Left ventricle myocardium inferior (tissue), 1 donor: ENCODE measurements at places on chromosomes 12 and 14.

- no peak overlapping the region for H3K4me3 ChIP-seq
- H3K4me1 ChIP-seq: no peaks in the 10 kb centered on the region
- H3K27me3 ChIP-seq: no peaks in the 10 kb centered on the region
- H3K27ac ChIP-seq: no peak overlapping the region
Observed at GRCh38 chr14:61677479-61677878, 17.8 kb upstream of the HIF1A start.

DNA sequence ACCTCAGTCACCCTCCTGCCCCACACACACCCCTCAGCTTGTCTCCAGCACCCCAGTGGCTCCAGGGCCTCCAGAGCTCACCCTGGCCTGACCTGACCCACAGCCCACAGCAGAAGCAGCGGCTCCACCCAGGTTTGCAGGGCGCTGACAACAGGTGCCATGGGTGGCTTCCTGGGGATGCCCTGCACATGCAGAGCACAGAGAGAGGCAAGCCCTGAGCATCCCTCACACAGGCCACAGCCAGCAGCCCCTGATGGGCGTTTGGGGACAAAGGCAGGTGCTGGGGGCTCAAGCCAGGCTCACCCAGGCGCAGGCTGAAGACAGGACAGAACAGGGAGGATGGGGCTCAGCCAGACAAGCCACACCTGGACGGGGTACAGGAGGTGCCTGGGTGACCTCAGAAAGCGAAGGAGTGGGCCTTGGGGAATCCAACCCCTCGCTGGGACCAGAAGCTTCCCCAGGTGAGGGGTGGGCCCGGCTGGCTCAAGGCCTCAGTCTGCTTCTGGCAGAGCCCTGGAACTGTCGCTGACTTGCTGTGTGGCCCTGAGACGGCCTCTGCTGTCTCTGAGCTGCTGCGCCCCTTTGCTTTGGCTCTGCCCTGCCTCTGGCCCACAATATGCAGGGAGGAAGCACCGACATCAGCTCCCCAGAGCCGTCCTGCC lies 10.6 kb downstream of the ARL6IP4 start:
- peaks cover 71% of the 10 kb centered on the region for H3K36me3 ChIP-seq
- no peak overlapping the region for H3K4me3 ChIP-seq
- H3K27ac ChIP-seq: no peak overlapping the region
- H3K27me3 ChIP-seq: no peaks in the 10 kb centered on the region
- H3K4me1 ChIP-seq: peaks cover 12% of the 10 kb centered on the region

DNA sequence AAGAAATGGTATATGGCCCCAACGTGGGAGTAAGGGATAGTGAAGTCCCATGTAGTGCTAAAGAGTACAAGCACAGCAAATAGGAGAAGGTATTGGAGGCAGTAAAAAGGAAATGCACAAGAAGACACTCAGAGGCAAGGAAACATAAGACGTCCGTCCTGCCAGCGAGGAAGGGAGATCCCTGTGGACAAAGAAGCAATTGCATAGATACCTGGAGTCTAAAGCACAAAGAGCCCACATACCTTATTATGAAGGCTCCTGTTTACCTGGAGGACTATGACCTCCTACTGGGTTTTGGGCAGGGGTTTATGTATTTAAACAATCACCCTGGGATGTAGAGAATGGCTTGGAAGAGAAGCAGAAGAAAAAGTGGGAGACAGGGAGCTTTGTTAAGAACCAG lies 341.2 kb upstream of the DCN start:
- no peaks in the 10 kb centered on the region for H3K27me3 ChIP-seq
- no peak overlapping the region for H3K4me3 ChIP-seq
- H3K4me1 ChIP-seq: no peaks in the 10 kb centered on the region
- DNase-seq: no peak
- H3K27ac ChIP-seq: no peak overlapping the region
- no peaks in the 10 kb centered on the region for H3K36me3 ChIP-seq

- no peaks in the 10 kb centered on the region for H3K36me3 ChIP-seq
- H3K4me1 ChIP-seq: peaks cover 3% of the 10 kb centered on the region
- H3K4me3 ChIP-seq: no peak overlapping the region
- no peak overlapping the region for H3K27ac ChIP-seq
Observed at GRCh38 chr14:88840926-88841325, 16.5 kb downstream of the TTC8 start.

DNA sequence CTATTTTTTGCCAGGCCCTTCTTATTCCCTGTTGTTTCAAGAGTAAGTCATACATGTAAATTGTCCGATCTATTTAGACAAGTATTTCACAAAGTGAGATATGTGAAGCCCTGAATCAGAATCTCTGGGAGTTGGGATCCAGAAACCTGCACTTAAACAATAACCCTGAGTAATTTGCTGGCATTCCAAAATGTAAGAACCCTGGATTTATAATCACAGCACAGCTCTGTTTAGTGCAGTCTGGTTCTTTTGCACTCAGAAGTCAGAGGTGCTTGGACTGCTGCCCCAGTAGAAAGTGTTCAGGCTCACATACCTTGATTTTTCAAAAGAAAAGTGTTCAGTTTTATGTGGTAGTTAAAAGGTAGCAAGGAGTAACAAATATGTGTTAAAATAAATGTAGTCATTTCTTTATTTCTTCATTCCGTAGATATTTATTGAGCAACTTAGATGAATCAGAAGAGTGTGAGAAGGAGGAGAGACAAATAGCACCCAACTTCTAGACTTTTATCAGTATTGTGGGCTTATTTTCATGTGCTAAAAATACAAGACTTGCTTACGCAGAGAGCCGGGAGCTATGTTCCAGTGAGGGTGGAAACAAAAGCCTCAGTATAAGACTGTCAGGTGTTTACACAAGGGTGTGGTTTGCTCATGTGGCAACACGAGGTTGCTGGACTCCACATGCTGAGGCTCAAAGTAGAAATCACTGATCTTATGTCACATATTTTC lies 70.1 kb downstream of the SYNE2 start:
- no peaks in the 10 kb centered on the region for H3K36me3 ChIP-seq
- H3K27ac ChIP-seq: peak overlapping the region; percentile 56
- H3K27me3 ChIP-seq: no peaks in the 10 kb centered on the region
- no peak overlapping the region for H3K4me3 ChIP-seq
- no peak for DNase-seq
- H3K4me1 ChIP-seq: peaks cover 23% of the 10 kb centered on the region

DNA sequence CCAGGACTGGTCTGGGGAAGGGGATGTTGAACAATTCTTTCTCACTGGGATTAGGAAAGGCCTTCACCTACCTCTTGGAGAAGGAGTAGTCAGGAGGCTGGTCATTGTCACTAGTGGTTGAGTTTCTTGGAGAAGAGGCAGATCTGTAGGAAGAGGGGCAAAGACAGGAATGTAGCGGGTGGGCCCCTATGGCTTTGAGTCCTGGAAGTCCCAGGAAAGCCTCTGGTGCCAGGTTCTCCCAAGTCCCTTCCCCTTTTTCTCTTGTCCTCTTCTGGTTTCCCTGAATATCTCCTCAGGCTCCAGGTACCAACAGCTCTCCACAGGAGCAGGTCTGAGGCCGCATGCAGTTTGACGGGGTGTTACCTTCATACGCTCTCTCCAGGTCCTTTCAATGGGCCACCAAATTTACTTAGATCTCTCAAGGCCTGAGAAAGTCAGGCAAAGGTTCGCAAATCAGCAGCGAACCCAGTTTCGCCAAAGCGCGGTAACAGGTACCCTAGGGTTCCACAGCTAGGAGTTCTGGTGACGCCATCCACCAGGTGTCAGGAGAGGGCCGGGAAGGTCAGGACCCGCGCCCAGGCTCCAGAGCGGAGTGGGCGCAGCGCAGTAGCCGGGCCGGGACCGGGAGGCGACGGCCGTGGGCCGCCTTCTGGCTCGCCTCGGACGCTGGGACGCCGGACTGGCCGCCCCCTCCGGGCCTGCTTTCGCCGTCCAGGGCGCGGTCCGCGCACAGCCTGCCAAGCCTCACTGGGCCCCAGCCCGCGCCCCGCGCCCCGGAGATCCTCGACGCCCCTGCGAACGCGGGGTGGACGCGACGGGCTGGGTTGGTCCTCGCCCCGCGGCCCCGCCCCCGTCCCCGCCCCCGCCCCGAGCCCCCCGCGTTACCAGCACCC lies 795 bp downstream of the SMAGP start:
- peak overlapping the region; percentile 88 for H3K27ac ChIP-seq
- DNase-seq: peak; percentile 27
- peaks cover 27% of the 10 kb centered on the region for H3K4me1 ChIP-seq
- H3K4me3 ChIP-seq: peak overlapping the region; percentile 84
- H3K36me3 ChIP-seq: no peaks in the 10 kb centered on the region
- H3K27me3 ChIP-seq: peaks cover 33% of the 10 kb centered on the region

GRCh38 chr12:46669720-46670119 lies 156.1 kb downstream of the SLC38A4 start:
- no peaks in the 10 kb centered on the region for H3K36me3 ChIP-seq
- no peaks in the 10 kb centered on the region for H3K27me3 ChIP-seq
- H3K27ac ChIP-seq: no peak overlapping the region
- no peak for DNase-seq
- H3K4me3 ChIP-seq: no peak overlapping the region
- peaks cover 9% of the 10 kb centered on the region for H3K4me1 ChIP-seq

- no peak for DNase-seq
- no peaks in the 10 kb centered on the region for H3K36me3 ChIP-seq
- H3K27me3 ChIP-seq: no peaks in the 10 kb centered on the region
- peak overlapping the region; percentile 86 for H3K4me3 ChIP-seq
- peaks cover 67% of the 10 kb centered on the region for H3K4me1 ChIP-seq
- peak overlapping the region; percentile 99 for H3K27ac ChIP-seq
Observed at GRCh38 chr12:11651381-11651780, 1.9 kb downstream of the ETV6 start.
